IMR-90 (cell line): ENCODE measurements at places on chromosomes 2 and 18. TPM values are rescaled to one million over a fixed set of nuclear protein-coding genes. Genes with fewer than 3 reads are reported as not detected.
A peak's percentile ranks its signal among the peaks of the same experiment; 100 is the strongest.

GRCh38 chr18:60027397-60027796 is 127.6 kb downstream of the PMAIP1 start:
- no peak for DNase-seq

DNA sequence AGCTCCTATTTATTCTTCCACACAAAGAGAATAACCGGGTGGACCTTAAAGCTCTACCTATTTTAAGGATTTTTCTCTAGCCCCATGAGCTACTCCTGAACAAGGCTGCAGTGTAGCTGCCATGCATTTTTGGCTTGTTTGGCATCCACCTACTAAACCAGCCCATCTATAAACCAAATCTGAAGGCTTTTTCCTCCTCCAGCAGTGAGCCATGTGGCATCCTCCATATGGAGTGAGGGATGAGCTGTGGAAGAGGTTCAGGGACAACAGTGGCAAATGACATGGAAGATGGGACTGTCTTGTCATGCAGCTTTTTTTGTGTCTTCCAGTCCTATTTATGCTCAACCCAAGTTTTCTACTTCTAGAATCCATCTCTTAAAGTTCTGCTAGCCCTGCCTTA is 100.2 kb downstream of the GALNT3 start:
- no peak for DNase-seq

DNA sequence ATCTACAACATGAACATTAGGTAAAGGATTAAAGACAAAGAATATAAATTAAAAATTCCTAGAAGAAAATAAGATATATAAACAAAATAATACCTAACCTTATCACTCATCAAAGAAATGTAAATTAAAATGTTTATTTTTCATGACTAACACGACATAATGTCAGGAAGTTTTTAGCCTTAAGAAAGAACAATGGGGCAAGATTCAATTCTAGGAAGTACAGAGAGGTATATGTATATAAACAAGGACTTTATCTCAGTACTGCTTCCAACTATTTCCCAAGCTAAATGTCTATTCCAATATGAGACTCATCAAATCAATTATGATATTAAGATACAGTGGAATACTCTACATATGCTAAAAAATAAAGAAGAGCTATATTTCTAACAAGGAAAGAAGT is 44.1 kb downstream of the TTC21B start:
- DNase-seq = no peak

DNA sequence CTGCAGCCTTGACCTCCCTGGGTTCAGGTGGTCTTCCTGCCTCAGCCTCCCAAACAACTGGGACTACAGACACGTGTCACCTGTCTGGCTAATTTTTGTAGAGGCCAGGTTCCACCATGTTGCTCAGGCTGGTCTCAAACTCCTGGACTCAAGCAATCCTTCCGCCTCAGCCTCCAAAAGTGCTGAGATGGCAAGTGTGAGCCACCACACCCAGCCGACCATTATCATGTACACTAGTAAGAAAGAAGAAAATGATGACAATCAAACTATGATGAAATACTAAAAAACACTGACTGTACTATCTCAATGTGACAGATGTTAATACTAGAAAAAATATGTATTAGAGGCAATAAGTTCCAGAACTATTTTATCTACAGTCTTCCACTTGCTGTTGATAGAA is 420.9 kb downstream of the TRIB2 start:
- no peak for DNase-seq

DSEL gene
- total RNA-seq = 100 and 145 TPM in 2 replicates

DNA sequence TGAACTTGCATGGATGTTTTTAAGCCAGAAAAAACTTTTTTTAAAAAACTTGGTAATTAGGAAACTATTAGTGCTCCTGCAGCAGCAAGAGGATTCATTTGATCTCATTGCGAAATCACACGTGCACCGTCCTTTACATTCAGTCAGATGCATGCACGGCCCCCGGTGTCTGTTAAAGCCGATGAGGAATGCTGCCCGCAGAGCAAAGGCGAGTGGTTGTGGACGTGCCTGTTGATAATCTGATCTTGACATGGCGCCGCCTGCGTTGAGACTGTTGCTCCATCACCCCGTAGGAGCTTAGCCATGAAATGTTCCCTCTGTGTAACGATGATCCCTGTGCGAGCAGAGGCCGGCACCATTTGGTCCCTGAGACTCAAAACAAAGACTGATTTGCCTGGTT is 300.0 kb downstream of the GBX2 start:
- DNase-seq = peak; percentile 13

ITGB1BP1 gene
- total RNA-seq = 48.6 and 61.1 TPM in 2 replicates

DNA sequence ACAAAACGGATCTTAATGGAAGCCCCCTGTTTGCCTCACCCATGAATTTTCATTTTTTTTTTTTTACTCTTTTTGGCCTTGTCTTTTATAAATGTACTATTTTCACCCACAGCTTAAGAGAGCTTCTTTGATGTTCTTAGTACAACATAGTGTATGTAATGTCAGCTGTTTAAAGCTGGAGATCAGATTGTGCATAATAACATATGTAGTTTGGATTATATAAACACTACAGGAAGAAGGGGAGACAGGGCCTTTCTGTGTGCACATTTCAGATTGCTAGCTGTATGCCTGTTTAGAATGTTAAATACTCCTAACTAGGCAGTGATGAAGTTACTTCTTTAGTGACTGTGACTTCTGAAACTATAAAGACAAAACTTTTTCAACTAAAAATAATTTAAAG is 2.1 kb upstream of the TANC1 start:
- DNase-seq = peak; percentile 50

DNA sequence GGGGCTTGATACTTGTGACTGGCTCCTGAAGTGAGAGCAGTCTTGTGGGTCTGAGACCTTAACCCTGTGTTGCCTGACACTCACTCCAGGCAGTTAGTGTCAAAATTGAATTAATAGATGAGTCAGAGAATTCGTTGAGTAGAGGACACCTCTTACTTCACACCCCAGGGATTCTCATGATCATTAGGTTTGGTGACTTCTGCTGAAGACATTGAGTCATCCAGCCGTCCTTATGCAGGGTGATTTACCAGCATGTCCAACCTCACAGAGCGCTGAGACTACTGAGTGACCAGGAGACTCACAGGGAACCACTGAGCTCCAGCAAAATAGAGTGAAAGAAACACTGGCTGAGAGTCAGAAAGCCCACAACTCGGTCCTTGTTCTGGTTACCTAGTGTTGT is 36.0 kb upstream of the EVA1A start:
- peak; percentile 40 for DNase-seq

KYNU gene
- total RNA-seq = 2.2 and 2.9 TPM in 2 replicates

DNA sequence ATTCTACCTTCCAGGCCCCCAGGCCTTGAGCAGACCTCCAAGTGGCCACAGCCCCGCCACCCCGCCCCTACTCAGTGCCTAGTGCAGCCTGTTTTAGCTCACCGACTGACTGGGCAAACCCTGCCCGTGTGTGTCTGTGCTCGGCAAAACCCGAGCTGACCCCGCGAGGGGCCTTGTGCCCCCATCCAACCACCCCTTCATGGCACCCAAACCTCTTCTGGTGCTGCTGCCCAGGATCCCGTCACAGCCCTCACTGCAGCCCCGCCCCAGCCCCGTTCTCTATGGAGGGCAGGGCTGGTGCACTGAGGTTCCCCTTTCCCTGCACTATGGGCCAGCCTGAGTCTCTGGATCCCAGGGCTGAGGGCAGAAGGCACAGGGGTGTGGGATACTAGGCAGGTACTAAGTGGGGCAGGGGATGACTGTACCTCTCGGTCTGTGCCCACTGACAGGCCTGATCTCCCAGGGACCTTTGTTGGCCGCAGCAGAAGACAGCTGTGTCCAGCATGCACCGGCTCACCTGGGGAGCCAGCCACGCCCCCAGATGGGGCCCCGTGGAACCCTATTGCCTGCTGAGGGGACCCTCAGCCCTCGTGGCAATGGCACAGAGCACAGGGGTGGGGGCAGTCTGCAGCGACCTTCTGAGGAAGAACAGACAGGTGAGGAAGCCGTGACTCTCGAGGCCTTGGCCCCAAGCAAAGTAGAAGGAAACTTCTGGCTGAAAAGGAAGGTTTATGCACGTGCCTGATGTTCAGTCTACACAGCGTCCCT is 69.9 kb upstream of the OTOS start:
- DNase-seq = no peak

DNA sequence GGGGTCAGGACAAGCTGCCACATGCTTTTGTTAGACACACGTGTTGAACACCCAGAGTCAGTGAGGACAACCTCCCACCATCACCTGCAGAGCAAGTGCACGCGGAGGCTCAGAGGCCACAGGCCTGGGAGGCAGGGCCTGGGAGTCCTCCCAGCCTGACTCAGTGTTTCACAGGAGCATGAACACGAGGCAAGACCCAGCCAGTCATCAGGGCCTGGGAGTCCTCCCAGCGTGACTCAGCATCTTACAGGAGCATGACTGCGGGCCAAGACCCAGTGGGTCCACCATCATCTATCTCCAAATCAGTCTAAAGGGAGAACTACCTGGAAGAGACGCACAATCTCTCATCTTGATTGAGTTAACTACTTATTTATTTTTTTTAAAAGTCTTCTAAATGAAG is 112.6 kb upstream of the PXDN start:
- peak; percentile 28 for DNase-seq

- DNase-seq = no peak
Observed at GRCh38 chr2:194915485-194915884, 741.5 kb upstream of the SLC39A10 start.

MEP1B gene
- total RNA-seq = not detected in 2 replicates

DNA sequence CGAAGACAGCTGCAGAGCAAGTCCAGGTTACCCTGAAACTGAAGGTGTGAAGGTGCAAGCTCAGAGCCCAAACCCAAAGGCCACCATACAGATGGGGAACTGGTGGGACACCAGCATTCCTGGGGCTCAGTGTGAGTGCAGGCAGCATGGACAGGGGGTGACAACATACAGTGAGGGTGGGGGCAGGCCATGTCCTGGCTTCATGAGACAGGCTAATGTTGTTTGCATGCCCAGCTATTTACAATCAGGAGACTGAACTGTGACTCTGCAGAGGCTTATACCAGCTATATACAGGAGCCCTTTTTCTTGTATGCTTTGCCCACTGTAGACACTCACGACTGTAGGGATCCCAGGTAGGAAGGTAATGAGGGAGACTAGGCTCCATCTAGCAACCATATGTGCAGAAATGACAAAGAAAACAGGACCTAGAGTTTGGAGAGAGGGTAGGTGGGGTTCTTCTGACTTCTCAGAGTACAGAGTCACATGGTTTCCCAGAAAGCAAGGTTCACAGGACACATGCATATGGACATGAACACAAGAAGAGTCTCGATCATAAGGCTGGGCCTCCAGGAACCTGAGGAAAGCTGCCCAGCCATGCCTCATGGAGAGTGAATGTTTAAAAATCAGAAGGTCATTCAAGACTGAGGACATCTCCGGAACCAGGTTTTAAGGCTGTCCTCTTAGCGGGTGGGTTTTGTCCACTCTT is 26.4 kb downstream of the SIX3 start:
- no peak for DNase-seq

GRCh38 chr18:24763765-24764513 is 303.5 kb downstream of the HRH4 start:
- DNase-seq = peak; percentile 96

- DNase-seq = no peak
Observed at GRCh38 chr2:124482551-124482950, 457.5 kb downstream of the CNTNAP5 start.

UGT1A5 gene
- not detected in 2 replicates for total RNA-seq

DNA sequence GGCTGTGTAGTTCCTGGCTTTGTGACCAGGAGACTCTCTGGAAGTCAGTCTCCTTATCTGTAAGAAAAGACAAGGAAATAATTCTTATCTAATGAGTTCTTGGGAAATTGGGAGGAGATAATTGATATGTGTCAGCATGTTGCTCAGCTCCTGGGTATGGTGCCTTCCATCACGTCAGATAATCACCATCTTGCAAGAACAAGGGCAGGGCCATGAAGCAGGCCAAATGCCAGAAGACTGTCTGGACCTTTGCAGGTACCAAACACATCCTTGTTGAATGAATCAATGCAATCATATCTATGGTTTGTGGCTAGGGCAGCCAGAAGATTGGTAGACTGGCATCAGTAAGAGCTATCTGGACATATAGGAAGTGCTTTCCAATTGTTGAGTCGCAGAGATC is 473.5 kb downstream of the TNS1 start:
- DNase-seq = no peak

DNA sequence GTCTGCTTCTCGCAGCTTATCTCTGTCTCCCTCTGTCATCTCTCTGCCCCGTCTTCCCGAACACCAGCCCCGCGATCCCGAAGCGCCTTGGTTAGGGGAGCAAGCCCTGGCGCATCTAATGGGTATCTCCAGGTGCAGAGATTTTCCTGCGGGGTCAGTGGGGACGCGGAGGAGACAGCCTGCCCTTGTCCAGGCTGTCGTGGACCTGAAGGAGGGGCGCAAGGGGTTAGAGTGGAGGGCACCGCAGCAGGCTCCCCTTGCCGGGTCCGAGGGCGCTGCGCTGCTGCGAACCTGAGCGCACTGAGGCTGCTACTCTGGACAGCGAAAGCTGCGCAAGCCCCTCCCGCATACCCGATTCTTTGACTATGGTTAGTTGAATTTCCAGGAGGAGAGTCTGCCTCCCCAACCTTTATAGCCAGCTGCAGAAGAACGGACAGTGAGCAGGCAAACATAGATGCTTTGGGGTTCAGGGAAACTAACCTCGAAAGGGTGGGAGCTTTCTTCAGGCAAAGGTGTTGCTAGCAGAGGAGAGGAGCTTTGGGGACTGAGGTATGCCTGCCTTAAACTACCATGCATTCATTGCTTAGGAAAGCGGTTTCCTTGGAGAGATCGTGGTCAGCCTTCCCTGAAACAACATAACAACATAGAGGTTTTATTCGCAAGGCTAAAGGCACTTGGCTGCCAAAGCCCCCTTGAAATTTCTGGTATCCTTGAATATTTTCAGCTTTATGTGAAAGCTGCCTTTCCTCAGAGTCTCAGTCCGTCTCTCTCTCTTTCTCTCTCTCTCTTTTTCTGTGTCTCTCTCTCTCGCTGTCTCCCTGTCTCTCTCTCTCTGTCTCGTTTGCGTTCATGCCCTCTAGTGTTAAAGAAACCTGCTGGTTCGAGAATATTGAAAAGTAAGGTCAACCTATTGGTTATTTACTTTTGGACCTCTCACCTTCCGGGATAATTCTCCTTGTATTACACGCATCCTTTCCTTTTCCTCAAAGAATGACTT is 1.6 kb downstream of the GALNT13 start:
- DNase-seq = no peak

DNA sequence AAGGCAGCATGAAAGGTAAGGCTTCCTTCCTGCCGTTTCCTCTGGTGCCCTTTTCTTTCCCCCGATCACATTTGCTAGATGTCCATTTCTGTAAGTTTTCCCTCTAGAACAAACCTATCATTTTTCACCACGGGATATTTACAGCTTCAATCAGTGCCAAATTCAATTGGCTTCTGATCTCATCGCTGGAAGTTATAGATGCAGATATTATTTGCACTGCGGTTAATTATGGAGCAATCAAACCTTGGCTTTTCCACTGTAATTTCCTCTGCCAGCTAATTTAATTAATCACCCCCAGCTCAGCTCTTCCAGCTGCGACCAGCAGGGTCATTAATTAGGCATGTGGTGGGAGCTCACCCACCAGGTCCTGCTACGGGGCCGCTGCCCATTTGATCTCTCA is 86.1 kb downstream of the GBX2 start:
- no peak for DNase-seq

SCN9A gene
- 135 and 179 TPM in 2 replicates for total RNA-seq

DNA sequence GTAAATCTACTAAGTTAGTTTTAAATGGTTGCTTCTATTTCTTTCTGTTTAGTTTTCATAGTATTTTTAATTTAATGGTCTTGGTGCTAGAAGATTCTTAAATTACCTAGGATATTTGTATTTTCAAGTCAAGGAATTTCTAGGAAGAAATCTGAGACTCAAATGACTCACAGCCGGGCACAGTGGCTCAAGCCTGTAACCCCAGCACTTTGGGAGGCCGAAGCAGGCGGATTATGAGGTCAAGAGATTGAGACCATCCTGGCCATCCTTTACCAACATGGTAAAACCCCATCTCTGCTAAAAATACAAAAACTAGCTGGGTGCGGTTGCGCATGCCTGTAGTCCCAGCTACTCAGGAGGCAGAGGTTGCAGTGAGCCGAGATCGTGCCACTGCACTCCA is 95.5 kb downstream of the C2orf74 start:
- DNase-seq = no peak
